ENCODE measurements at places on chromosomes 16 and 17.

- no peak for DNase-seq
These were observed 31.8 kb downstream of the PRMT7 start for GRCh38 chr16:68342620-68343019.

DNA sequence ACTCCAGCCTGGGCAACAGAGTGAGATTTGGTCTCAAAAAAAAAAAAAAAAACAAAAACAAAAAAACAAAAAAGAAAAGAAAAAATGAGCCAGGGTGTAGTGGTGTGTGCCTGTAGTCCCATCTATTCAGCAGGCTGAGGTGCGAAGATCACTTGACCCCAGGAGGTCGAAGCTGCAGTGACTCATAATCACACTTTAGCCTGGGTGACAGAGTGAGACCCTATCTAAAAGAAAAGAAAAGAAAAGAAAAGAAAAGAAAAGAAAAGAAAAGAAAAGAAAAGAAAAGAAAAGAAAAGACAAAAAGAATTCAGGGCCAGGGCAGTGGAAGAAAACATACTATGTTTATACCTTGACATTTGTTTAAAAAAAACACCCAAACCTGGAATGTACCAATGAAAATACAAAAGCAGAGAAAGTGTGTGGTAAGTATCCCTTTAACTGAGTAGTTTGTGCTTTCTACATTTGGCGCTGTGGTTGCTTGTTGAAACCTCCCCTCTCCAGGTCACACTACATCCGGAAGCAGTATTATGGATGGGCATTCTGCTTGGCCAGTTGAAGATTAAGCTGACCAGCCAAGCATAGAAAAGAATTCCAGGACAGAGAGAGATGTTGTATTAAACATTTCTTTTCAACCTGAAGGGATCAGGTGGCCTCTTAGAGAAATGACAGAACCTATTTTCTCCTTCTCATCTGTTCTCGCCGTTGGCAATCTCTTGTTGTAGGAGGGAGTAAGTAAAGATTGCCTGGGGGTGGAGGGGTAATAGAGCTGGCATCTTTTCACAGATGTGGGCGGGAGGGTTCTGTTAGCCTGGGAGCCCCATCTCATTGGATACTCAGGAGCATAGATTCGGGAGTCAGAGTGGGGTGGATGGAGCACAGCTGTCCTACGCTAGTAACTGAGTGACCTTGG lies 12.1 kb upstream of the PRKCB start:
- no peak for DNase-seq

- DNase-seq = no peak
These were observed 34.0 kb downstream of the CA10 start for GRCh38 chr17:52124561-52124960.

GRCh38 chr17:14094676-14095601 lies 25.6 kb downstream of the COX10 start:
- DNase-seq = no peak

- DNase-seq = no peak
These were observed 38.2 kb downstream of the WSCD1 start for GRCh38 chr17:6108382-6108781.

DNA sequence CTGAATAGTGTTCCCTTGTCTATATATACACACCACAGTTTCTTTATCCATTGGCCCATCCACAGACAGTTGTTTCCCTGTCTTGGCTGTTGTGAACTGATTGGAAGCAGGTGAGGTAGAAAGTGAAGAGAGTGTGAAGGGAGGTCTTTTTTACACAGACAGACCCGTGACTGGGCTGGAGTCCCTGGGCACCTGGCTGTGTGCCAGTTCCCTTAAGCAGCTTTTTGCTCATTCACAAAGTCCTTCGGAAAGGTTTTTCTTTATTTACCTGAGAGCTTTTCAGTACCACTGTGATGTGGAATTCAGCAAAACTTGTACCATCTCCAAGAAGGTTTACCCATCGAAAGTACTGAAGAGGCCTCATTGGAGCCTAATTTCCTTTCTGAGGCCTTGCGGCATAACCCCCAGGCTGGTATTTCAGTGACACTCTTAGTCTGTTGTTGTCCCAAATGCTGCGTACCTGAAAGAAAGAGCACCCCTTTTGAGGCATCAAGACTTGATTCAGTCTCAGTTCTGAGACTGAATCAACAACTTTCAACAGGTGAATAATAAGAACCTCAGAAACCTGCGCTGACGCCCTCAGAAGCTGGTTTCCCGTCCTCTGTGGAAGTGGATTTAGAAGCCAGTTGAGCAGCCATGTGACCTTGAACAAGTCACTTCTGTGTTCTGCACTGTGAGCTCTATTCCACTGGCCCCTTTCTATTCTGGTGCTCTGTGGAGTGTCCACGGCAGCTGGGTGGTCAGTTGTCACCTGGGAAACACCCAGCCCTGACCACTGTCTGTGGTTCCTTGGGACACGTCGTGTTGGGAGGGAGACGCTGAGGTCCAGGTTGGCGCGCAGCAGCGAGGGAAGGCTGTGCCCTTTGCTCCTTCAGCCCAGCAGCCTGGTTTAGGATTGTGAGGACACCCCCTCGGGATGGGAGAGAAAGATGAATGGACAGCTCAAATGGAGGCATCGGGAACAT lies 53.9 kb upstream of the CRISPLD2 start:
- DNase-seq = peak; percentile 47

DNA sequence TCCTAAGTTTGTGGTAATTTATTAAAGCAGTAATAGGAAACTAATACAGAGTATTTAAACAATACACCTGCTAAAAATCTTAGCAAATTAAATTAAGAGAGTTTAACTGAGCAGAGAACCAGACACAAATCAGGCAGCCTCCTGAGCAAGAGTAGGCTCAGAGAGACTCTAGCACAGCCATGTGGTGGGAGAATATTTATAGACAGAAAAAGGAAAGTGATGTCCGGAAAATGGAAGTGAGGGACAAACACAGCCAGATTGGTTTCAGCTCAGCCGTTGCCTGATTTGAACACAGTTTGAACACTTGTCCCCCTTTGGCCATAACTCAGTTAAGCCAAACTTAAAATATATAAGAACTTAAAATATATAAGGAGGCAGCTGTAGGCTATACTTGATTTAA lies 192.6 kb upstream of the PSMD7 start:
- no peak for DNase-seq

DNA sequence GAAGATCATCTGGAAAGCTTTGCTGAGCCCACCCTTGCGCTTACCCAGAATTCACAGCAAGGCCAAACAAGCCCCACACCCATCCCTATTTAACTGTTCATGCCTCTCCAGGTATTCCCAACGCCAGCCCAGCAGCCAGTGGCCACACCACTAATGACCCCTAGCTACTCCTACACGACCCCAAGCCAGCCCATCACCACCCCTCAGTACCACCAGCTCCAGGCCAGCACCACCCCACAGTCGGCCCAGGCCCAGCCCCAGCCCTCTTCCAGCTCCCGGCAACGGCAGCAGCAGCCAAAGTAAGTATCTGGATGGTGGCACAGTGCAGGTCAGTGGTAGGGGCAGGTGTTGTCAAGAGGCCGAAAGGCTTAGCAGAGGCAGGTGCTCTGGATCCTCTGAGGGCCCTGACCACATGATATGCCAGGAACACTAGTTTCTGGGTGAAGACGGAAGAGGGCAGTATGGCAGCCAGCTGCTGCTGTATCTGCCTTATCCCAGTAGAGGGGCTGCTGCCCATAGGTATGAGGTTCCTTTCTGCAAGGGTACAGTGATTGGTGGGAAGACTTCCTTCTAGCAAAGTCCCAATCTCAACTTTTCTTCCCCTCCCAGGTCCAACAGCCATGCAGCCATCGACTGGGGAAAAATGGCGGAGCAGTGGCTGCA lies 10.7 kb downstream of the PROCA1 start:
- no peak for DNase-seq

DNA sequence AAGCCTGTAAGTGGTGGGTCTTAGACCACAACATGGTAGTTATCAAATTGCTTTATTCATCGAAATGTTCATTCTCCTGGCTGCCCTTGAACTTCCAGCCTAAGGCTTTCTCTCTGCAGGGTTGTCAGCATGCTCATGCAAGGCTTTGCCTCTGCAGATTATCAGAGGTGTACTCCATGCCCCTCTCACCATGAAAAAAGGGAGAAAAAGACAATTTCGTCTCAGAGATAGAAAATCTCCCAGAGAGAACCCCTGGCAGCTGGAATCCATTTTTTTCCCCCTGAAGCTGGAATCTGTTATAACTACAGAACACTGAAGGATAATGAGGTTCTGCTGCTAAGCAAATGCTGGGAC lies 33.9 kb upstream of the METTL9 start:
- DNase-seq = no peak

- DNase-seq = no peak
These were observed 3.7 kb upstream of the DRC7 start for GRCh38 chr16:57690782-57691471.

GRCh38 chr16:80166082-80166481 lies 374.7 kb upstream of the DYNLRB2 start:
- no peak for DNase-seq

GRCh38 chr16:57993438-57993837 lies 7.0 kb downstream of the ZNF319 start:
- DNase-seq = no peak

GRCh38 chr17:41977991-41978390 lies 11.4 kb downstream of the CNP start:
- DNase-seq = no peak

GRCh38 chr16:57266531-57267260 lies 17.8 kb downstream of the PLLP start:
- peak; percentile 78 for DNase-seq

DNA sequence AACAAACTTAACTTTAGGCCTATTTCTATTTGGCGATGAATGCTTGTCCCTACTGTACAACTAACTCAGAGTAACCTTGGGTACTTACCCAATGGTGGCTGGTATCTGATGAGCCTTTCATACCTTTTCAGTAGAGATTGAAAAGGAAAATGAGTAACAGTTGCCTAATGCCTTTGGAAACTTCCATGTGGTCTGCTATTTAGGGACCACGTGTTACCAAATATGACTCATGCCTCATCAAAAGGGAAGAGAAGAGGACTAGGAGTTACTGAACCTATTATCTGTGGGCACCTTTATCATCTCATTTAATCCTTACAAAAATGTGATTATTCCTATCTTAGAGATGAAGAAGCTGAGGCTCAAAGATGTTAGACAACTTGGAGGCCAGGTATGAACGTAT lies 8.1 kb downstream of the MYOCD start:
- DNase-seq = no peak

DNA sequence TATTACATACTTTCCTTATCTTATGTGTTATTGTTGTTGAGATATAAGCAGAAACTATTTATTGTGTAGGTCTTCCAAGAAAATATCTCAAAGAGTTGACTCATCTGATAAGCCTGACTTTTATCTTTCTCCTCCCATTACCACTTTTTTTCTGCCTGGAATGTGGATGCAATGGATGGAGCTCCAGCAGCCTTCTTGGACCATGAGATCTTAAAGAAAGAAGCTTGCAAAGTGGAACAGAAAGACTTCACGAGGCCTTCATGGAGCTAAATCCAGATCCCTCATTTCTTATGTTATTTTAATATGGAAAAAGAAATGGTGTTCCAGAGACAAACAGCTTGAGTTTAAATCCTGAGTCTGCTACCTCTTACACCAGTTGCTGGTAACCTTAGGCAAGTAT lies 237.6 kb upstream of the FOXF1 start:
- DNase-seq = no peak

DNA sequence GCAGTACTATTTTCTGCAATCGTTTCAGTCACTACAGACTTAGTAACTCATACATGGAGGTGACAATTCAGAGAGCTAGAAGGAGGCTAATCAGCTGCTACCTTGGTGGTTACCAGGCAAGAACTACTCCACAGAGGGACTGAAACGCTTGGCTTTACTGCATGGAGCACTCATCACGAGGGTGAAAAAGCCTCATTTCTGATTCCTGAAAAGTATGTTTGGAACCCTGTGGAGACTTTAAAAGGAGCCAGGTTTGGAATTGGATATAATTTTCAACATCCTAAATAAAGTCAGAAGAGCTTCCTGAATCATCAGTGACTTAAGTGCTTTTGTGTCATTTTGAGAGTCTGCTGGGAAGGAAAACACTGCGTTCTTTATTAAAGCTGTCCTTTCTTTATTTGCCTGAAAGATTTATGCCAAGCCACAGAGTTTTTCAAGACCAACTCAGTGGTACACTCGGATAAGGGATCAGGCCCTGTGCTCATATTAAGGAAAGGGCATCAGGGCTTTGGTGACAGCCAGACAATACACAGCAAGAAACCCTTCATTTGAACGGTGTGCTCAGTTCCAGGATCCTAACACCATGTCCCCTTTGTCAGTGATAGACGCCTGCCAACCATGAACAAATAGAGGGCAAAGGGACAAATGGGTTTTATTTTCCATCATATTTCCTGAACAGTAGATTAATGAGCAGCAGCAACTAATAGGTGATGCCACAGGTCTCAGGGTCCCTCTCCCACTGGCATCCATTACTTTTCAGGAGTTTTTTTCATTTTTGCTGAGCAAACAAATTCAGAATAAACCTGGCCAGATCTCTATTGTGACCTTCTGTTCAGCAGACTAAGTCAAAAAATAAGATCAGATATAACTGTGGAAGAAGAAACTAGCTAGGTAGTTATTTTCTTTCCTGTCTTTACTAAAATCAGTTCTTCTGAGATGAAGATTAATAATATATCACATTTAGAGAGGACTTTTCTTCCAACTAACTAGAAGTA lies 80.5 kb upstream of the CLEC18B start:
- DNase-seq = no peak

DNA sequence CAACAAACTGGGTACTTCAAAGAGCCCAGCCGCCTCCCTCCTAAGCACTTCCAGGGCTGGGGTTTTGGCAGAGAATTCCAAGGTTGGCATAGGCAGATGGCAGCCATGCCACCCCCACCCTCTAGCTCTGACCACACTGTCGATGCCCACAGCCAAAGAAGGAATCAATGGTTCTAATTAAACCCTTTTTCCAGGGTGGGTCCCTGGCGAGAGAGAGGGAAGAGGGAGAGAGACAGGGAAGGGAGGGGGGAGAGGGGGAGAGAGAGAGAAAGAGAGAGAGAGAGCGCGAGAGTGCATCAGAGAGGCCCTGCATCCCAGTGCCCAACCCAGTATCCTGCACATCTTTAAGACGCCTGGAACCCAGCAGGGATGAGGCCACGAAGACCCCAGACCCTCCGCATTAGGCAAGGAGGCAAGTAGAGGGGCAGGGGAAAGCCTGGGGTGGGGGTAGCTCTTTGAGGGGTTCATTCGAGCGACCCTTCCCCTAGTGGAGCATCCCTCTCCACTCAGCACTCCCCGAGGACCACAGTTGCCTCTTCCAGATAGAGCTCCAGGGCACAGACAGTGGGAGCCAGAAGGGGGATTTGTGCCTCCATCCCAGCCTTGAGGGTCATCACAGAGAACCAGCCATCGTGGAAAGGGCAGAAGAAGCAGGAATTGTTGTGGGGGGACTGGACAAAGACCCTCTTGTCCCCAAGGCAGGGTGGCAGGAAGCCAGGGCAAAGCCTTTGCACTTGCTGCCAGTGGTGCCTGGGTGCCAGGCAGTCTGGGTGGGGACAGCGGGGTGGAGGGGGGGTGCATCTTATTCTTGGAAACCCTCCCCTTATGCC lies 2.6 kb downstream of the SRCIN1 start:
- no peak for DNase-seq

All from CD4-positive, alpha-beta T cell treated with Interleukin-6 for 4 hours (primary cell).